ENCODE measurements at places on chromosomes 12 and 14. TPM values are rescaled to one million over a fixed set of nuclear protein-coding genes. Genes with fewer than 3 reads are reported as not detected.

TBX5 gene
- not detected for total RNA-seq

SSPN gene
- 0.72 TPM for total RNA-seq

KRT85 gene
- total RNA-seq = not detected

USP44 gene
- total RNA-seq = 185 TPM

MIP gene
- not detected for total RNA-seq

AQP6 gene
- 0.09 TPM for total RNA-seq

SLC17A8 gene
- total RNA-seq = not detected

KCNC2 gene
- total RNA-seq = not detected
